ENCODE measurements at places on chromosomes 16 and 17. TPM values are rescaled to one million over a fixed set of nuclear protein-coding genes. Genes with fewer than 3 reads are reported as not detected.

DNA sequence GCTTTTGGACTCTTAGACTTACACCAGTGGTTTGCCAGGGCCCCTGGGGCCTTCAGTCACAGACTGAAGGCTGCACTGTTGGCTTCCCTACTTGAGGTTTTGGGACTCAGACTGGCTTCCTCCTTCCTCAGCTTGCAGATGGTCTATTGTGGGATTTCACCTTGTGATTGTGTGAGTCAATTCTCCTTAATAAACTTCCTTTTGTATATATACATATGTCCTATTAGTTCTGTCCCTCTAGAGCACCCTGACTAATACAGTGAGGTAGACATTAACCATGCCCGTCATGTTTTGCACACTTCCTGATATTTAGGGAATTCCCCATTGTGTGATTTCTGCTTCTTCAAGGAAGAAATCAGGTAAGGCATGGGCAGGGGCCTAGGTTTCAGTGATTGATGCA, 147.8 kb upstream of the CA10 start:
- H3K36me3 ChIP-seq, result no peaks in the 10 kb centered on the region
- no peak for DNase-seq

DNA sequence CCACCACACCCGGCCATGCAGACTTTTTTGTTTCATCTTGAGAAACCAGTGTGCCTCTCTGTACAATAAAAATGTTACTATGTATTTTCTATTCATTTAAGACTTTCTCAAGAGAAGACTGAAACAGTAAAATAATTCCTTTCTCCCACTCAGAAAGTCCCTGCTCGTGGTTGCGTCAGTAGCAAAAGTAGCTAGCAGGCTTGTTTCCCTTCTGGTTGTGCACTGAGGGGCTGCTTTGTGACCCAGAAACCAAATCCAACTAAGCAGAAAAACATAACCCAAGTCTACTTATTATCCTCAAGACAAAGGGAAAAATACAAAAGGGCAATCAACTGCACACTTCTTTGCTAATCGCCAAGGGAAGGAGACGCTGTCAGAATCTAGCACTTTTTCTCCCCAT, 3.4 kb upstream of the PNPO start:
- no peaks in the 10 kb centered on the region for H3K27me3 ChIP-seq
- DNase-seq, result no peak
- H3K4me1 ChIP-seq, result peaks cover 21% of the 10 kb centered on the region
- no peak overlapping the region for H3K4me3 ChIP-seq
- no peaks in the 10 kb centered on the region for H3K36me3 ChIP-seq
- no peak overlapping the region for H3K27ac ChIP-seq

GRCh38 chr16:4245077-4245791, 3.4 kb upstream of the SRL start:
- no peaks in the 10 kb centered on the region for H3K4me1 ChIP-seq
- DNase-seq, result no peak
- no peak overlapping the region for H3K27ac ChIP-seq
- no peaks in the 10 kb centered on the region for H3K27me3 ChIP-seq

DNA sequence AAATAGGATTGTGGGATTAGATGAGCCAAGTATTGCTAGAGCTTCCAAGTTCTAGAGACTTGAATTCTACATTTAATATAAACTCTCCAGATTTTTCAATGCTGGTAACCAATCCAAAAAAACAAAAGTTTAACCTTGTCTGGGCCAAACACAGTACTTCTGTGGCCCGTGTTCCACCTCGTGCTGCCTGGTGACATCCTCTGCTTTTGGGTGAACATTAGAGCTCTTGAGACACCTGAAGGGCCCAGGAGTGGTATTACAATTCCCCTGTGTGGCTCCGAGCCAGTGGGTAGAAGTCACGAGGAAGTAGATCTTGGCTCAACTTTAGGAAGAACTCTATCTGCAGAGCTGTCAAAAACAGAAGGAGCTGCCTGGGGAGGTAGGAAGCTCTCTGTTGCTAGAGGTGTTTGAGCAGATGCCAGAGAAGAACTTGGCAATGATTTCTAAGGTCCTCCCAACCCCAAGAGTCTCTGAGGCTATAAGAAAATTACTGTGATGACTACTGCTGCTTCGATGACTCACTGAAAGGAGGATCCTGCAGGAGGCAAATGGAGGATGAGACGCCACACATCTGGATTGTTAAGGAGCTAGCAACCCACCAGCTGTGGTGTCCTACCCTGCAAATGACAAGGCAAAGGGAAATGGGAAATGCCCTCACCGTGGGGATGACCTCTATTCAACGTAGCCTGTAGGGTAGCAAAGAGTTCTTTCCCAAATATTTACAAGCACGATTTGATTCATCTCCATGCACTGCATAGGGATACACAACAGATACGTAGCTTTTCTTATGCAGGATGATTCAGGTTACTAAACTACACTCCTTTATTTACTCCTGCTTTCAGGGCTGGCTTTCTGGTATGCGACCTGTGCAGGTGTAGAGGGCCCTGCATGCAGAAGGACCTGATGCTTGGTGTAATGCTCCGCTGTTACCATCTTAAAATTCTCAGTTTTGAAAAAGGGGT, 45.8 kb upstream of the GAS7 start:
- H3K4me1 ChIP-seq, result no peaks in the 10 kb centered on the region
- no peak for DNase-seq
- H3K36me3 ChIP-seq, result no peaks in the 10 kb centered on the region
- H3K27me3 ChIP-seq, result no peaks in the 10 kb centered on the region

GRCh38 chr17:51718983-51719382, 439.5 kb downstream of the CA10 start:
- no peaks in the 10 kb centered on the region for H3K36me3 ChIP-seq
- H3K27me3 ChIP-seq, result no peaks in the 10 kb centered on the region
- H3K27ac ChIP-seq, result no peak overlapping the region
- no peaks in the 10 kb centered on the region for H3K4me1 ChIP-seq
- no peak overlapping the region for H3K4me3 ChIP-seq
- DNase-seq, result no peak

DNA sequence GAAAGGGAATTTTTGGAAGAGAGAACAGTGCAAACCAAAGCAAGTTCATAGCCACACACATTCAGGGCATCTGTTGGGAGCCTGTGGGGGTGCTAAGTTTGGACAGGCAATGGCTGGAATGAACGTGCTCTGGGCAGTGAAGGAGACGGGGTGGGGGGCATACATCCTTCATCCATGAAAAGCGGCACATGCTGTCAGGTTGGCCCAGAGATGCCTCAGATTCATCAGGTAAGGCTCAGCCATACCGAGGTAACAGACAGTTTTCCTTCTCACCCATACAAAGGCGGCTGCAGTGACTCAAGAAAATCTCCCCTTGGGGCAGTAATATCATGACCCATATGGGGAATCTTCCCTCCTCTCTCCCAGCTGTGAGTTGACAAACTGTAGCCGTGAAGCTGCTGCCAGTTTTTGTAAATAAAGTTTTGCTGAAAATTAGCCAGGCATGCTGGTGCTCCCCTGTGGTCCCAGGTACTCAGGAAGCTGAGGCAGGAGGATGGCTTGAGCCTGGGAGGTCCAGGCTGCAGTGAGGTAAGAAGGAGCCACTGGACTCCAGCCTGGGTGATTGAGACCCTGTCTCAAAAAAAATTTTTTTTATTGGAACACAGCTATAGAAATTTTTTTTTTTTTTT, 9.2 kb upstream of the UBALD2 start:
- no peak for DNase-seq
- H3K27ac ChIP-seq, result no peak overlapping the region
- no peaks in the 10 kb centered on the region for H3K27me3 ChIP-seq
- no peak overlapping the region for H3K4me3 ChIP-seq
- H3K4me1 ChIP-seq, result peaks cover 5% of the 10 kb centered on the region
- no peaks in the 10 kb centered on the region for H3K36me3 ChIP-seq

GRCh38 chr17:43556292-43556691, 10.2 kb upstream of the ETV4 start:
- H3K27ac ChIP-seq, result no peak overlapping the region
- H3K4me3 ChIP-seq, result no peak overlapping the region

- DNase-seq, result no peak
- H3K4me1 ChIP-seq, result peaks cover 35% of the 10 kb centered on the region
- H3K27me3 ChIP-seq, result no peaks in the 10 kb centered on the region
- peak overlapping the region; percentile 91 for H3K27ac ChIP-seq
- peak overlapping the region; percentile 71 for H3K4me3 ChIP-seq
Observed at GRCh38 chr17:29177871-29178749, 2.1 kb downstream of the MYO18A start.

Gene SLC16A13
- 1.2 TPM for total RNA-seq

- no peak overlapping the region for H3K27ac ChIP-seq
- H3K4me3 ChIP-seq, result no peak overlapping the region
- H3K36me3 ChIP-seq, result no peaks in the 10 kb centered on the region
- DNase-seq, result no peak
Observed at GRCh38 chr16:67975321-67976105, 4.8 kb downstream of the DPEP3 start.

GRCh38 chr17:7177191-7177953, 1.8 kb downstream of the ASGR1 start:
- peaks cover 2% of the 10 kb centered on the region for H3K27me3 ChIP-seq
- H3K36me3 ChIP-seq, result no peaks in the 10 kb centered on the region
- peak overlapping the region; percentile 56 for H3K4me3 ChIP-seq
- H3K4me1 ChIP-seq, result peaks cover 8% of the 10 kb centered on the region

DNA sequence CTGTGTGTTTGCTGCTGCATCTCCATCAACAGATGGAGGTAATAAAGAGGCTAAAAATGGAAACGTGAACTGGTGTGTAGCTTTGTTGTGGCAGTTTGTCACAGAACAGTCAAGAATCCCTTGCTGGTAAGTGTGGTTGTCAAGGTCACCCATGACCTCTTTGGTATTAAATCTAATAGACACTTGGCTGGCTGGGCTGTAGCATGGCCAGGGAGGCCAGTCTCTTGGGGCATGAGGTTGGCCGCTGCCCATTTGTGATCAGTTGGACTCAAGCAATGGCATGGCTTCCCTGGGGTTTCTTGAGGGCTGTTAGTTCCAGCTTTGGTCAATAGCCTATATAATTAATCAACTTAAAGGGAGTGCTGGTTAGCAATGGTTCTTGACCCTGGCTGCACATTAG, 14.8 kb upstream of the HS3ST2 start:
- H3K4me1 ChIP-seq, result no peaks in the 10 kb centered on the region
- no peak for DNase-seq
- H3K36me3 ChIP-seq, result no peaks in the 10 kb centered on the region
- H3K27me3 ChIP-seq, result peaks cover 20% of the 10 kb centered on the region
- H3K27ac ChIP-seq, result no peak overlapping the region

DNA sequence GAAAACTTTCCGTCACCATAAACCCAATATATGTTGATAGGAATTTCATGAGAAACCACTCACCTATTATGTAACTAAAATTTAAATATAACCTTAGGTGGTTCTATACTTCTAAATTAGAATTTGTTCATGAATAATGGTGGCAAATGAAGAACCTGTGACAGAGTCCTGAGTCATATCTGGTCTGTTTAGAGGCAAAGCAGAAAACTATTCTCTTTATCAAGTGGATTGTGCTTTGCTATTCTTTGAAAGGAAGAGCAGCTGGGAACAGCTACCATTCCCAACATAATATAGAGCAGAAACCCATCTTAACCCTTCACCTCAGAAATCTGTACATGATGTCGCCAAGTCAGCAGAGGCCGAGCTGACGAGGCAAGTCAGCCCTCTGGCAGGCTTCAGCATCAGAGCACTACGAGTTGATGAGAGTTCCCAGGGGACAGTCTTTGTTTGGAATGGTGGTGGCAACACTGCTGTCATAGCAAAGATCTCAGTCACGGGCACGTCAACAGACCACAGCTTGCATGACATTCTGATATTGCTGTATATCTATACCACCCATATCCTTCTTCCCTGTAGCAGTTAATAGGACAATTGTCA, 631.9 kb upstream of the CA10 start:
- H3K36me3 ChIP-seq, result no peaks in the 10 kb centered on the region
- H3K4me3 ChIP-seq, result no peak overlapping the region
- no peaks in the 10 kb centered on the region for H3K27me3 ChIP-seq
- H3K27ac ChIP-seq, result no peak overlapping the region

Gene CCL2
- 167 TPM for total RNA-seq

Gene CHST5
- 0.66 TPM for total RNA-seq

GRCh38 chr16:71943887-71944286, 48.6 kb downstream of the IST1 start:
- no peak overlapping the region for H3K27ac ChIP-seq
- H3K4me1 ChIP-seq, result no peaks in the 10 kb centered on the region
- H3K36me3 ChIP-seq, result no peaks in the 10 kb centered on the region
- DNase-seq, result no peak
